ENCODE measurements at places on chromosomes 6 and 20.
A peak's percentile ranks its signal among the peaks of the same experiment; 100 is the strongest.

DNA sequence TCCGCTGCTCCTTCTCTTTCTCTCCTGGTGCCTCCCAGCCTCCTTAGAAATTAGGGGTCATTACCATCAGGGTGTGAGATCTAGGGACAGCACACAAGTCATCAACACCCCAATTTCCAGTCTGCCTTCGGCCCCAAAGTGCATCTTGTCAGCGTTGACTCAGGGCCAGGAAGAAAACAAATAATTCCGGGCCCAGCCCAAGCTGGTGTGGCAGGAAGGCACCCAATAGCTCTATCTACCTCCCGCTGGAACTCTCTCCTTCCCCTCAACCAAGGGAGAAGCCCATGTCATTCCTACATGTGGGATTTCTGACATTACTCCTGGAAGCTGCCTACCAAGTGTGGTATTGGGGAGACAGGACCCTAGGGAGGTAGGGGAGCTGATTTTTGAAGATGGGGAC is 11.5 kb upstream of the C6orf132 start:
- DNase-seq = no peak

GRCh38 chr6:34490390-34491090 is 24.7 kb downstream of the PACSIN1 start:
- DNase-seq = no peak

DNA sequence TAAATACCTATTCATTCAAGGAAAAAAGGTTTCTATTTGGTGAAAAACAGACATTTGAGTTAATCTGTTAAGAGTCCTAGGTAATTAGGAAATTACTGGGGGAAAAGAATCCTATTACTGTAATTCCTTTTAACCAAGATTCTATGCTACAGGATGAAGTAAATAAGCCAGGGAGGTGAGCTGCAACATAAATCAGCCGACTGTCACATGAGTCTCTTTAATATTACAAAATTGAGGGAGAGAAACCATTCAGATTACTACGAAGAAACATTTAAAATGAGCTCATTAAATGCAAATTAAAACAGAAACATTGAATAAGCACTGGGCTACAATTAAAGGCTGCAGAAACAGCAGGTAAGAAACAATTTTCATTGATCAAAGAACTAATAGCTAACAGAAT is 5.3 kb downstream of the PRKN start:
- DNase-seq = no peak

DNA sequence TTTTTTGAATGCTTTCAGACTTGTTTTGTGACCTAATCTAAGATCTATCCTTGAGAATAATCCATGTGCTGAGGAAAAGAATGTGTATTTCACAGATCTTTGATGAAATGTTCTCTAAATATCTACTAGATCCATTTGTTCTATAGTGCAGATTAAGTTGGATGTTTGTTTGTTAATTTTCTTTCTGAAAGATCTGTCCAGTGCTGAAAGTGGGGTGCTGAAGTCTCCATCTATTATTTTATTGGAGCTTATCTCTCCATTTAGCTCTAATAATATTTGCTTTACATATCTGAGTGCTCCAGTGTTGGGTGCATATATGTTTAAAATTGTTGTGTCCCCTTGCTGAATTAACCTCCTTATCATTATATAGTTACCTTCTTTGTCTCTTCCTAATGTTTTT is 303.6 kb downstream of the HTR1B start:
- DNase-seq = no peak

- DNase-seq = no peak
Observed at GRCh38 chr20:59770851-59771250, 162.6 kb downstream of the SYCP2 start.

DNA sequence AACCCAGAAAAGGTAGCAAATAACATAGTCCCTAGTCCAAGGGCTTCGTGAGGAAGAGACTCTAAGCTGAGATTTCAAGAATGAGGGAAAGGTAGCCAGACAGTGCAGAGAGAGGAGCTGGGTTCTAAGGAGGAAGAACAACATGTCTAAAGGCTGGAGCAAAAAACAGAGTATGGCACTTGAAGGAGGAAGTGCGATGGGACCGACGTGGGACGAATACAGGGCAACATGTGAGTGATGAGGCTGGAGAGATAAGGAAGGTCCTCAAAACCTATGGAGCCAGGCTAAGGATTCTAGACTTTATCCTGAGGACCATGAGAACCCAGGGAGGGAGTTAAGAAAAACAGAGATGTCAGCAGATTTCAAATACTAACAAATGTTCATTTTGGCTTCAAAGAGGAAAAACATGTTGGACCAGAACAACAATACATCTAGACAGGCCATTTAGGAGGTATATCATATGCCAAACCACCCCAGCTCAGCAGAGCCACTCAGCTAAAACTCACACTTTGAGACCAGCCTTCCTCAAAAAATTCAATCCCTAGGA is 17.5 kb downstream of the ATXN1 start:
- DNase-seq = no peak

GRCh38 chr6:152049502-152049901 is 242.0 kb downstream of the ESR1 start:
- no peak for DNase-seq

GRCh38 chr20:47606983-47607613 is 105.4 kb downstream of the NCOA3 start:
- DNase-seq = peak; percentile 50

- no peak for DNase-seq
Observed at GRCh38 chr6:125507987-125508655, 206.4 kb upstream of the HDDC2 start.

DNA sequence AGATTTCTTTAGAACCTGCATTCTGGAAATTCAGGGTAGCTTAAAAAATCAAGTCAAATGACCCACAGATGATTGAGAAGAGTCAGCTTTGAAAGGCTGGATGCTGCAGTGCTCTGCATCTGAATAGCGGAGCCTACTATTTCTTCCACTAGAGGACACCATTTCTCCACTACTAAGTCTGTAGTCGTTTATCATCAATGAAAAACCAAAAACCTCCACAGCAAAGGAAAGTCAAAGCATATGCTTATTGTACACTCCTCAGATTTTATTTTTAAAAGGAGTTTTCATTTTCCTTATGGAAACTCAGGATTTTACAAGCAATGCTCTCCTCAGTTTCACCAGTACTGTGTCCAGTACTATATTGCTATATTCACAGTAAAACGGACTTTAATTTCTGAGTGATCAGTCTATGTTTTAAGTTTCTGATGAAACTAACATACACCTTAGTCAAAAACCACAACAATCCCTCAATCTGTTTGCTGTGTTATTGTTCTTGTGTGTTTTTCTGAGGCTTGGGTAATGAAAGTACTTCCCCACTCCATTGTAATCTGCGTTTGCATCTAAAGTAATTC is 50.5 kb upstream of the ENPP5 start:
- DNase-seq = peak; percentile 41

- DNase-seq = no peak
Observed at GRCh38 chr6:842141-842540, 149.2 kb upstream of the EXOC2 start.

DNA sequence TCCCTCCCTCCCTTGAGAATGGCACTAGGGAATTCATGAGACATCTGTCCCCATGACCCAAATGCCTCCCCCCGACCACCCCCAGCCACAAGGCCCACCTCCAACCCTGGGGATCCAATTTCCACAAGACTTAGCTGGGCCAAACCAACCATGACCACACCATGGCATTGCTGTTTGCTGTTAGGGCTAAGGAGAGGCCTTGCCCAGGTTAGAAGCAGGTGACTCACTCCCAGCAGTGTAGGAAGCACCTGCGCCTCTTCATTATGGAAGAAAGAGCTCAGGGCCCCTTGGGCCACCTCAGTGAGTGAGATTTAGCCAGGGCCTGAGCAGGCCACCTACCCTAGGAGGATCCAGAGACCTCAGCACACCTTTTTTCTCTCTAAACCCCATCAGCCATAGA is 337.9 kb downstream of the TAF4 start:
- DNase-seq = no peak

DNA sequence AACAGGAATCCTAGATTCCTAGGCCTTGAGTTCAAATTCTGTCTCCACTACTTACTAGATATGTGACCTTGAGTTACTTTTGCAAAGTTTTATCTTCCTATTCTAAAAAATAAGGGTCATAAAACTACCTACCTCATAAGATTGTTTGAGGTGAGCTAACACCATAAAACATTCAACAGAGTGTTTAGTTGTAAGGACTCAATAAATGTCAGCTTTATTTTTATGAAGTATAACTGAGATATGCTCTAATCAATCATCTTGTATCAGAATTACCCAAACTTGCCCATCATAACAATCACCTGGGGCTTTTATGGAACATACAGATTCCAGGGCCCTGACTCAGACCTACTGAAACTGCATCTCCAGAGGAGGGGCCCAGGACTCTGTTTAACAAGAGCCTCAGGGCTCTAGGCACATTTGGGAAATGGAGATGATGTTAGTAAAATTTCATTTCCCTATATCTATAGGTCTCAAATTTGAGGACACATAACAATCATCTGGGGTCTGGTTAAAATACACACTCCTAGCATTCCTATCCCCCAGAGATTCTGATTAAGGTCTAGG is 35.5 kb upstream of the MRAP2 start:
- DNase-seq = no peak

DNA sequence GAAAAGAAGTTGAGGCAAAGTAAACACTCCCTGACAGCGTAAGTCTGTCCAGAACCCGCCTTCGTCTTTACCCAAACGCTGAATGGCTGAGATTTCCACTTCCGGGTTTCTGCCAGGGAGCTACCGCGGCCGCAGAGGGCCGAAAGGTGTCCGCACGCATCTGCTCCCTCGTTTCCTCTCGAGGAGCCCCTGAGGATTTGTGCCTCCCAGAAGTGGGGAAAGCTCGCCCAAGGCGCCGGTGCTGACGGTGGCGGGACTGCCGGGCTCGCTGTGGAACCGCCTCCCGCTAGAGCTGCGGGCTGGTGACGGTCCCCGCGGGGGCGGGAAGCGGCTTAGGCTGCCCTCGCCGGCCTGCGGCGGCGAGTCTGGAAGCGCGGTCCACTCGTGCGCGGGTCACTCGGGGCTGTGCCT is 1760.2 kb upstream of the DEFB115 start:
- no peak for DNase-seq

DNA sequence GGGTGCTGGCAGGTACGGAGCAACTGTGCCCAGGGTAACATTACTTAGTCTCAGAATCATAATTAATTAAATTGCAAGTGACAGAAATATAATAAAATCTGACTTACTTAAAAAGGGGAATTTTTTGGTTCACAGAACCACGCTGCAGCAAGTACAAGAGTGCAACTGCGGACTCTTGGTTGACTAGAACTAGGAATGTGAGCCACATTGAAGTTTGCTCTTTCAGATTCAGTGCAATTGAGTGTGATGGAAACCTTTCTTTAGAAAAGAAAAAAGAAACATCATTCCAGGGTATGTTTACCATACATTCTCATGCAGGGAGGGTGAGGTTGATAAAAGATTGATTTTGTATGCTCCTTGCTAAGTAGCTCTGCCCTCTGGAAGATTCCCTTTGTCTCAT is 45.0 kb upstream of the GGTLC1 start:
- no peak for DNase-seq

DNA sequence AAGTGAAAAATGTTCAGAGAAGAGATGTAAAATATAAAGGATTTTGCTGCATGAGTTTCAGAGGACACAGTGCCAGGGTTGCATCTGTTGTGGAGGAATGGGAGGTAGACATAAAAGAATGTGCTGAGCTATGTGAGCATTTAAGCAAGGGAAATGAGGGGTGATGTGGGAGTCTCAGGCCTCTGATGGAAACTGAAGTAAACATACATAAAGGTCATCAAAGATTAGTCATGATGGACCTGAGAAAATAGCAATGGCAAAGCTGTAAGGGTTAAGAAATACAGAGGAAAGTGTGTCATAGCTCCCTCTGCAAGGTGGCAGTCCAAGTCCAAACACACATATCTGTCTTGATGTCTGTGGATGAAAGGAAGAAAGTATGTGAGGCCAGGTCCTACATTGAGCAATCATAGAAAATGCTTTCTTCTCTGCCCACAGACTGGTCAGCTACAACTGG is 306.6 kb upstream of the ECI2 start:
- no peak for DNase-seq

- DNase-seq = no peak
Observed at GRCh38 chr6:143823548-143823947, 19.6 kb upstream of the LTV1 start.

DNA sequence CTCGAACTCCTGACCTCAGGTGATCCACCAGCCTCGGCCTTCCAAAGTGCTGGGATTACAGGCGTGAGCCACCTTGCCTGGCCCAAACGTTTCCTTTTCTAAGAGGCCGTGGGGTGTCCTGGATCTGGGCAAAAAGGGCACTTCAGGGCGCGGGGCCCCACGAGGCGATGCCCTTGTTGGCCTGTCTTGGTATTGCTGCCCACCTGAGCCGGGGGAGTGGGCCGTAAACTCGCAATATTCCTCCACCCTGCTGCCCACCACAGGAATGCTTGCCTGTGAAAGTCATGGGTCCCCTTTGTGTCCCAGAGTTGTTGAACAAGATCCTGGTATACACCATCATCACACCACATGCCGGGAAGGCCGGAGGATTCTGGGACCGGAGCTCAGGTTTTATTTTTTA is 49.0 kb downstream of the SSR1 start:
- DNase-seq = no peak

- no peak for DNase-seq
Observed at GRCh38 chr6:117267766-117268534, 2.6 kb downstream of the VGLL2 start.

GRCh38 chr20:3404402-3404801 is 3.1 kb downstream of the DNAAF9 start:
- DNase-seq = no peak

DNA sequence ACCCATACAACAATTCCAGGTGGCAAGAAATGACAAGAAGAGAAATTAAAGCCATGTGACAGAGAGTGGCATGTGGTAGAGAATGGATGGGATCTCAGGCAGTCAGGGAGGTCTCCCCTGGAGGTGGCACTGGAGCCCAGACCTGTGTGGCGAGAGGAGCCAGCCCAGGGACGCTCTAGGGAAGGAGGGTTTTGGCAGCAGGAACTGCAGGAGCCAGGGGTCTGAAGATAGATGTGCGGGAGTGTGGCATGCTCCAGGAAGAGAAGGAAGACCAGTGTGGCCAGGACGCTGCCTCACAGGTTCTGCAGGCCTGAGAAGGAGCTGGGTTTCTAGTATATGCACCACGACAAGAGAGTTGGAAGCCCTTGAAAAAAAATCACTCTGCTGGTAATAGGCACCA is 45.1 kb downstream of the SPATA2 start:
- DNase-seq = no peak

- no peak for DNase-seq
Observed at GRCh38 chr20:61759286-61760065, 306.2 kb downstream of the TAF4 start.

GRCh38 chr20:14444106-14444505 is 106.7 kb upstream of the FLRT3 start:
- DNase-seq = no peak

DNA sequence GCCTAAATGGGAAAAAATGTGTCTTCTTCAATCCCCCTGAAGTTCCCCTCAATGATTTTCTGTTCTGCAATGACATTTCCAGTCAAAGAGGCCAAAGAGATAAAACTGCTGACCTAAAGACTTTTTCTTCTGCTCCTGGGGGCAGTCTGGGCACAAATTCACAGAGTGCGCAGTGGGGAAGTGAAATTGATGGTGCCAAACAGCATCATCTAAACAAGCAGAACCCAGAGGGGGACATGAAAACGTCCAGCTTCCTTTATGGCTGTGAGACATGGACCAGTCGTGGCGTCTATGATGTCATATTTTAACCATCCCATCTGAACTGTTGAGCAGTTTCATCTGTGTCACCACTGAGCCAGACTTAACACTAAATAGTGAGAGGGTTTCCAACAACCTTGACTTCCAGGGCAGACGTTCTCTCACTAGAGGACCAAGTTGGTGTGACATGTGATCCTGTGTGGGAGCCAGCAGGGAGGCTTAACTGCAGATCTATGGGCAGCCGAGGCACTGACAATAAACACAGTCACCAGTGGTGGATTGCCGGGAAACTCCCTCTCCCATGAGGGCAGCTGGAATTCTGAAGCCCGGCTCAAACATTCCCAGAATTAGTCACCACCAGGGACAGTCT is 12.4 kb downstream of the SCML4 start:
- DNase-seq = no peak
